ENCODE measurements at places on chromosomes 7 and 10.

- no peak for DNase-seq
Measured at GRCh38 chr7:133950855-133951254, 176.3 kb upstream of the LRGUK start.

GRCh38 chr7:50211130-50212015 is 93.1 kb upstream of the IKZF1 start:
- DNase-seq, result no peak

DNA sequence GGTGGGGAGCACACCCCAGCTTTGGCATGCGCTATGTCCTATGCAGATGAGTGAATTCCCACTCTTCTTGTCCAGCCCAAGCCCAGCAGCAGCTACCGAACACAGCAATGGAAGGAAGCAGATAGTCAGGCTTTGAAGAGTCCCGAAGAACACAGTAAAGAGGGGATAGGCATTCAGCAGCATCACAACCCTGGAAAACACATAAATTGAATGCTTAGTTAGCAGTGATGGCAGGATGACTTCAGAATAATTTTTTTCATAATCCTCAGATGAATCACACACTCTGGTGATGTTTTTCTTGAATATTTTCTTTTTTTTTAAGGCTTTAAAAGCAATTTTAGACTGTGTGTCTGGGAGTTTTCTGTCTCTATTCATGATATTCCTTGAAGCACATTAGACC is 95.8 kb downstream of the CFAP58 start:
- DNase-seq, result no peak

DNA sequence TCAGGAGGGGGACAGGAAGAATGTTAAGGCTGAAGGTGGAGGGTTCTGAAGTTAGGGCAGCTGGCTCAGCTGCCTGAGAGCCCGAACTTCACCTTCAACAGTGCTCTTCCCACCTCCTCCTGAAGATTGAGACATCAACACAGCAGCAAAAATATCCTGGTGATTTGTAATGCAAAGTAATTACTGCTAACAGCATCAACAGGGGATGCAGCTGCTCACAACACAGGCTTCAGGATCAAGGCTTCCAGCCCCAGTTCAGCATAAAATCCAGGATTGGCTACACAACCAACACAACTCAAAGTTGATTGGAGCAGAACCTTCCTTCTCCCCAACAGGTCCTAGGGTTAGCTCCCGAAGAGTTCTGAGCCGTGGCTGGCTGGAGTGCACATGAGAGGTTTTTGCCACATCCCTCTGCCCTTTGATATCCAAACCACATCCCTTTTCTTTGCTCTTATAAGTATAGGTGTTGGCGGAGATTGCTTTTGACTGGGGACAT is 242.4 kb downstream of the KIAA1217 start:
- no peak for DNase-seq

GRCh38 chr10:103493916-103494877 is 692 bp downstream of the NEURL1 start:
- DNase-seq, result peak; percentile 75

DNA sequence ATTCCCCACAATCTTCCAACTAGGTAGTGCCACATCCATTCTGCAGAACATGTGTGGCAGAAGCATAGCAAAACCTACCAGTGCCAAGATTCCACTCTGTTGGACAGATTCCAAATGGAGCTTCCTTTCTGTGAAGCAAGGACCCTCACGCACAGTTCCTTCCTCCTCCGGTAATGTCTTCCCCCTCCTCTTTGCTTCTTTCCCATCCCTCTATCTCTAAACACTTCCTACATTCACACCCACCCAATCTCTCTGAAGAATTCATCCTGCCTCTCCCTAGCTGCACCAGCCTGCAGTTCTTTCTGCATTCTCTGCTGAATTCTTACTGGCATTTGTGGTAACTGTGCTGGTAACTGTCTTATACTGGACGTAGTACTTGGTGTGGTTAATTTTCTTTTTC is 124.9 kb downstream of the RNLS start:
- no peak for DNase-seq

GRCh38 chr7:74449809-74450397 is 3.8 kb upstream of the GTF2IRD1 start:
- no peak for DNase-seq

GRCh38 chr7:129865093-129865924 is 87.5 kb downstream of the UBE2H start:
- DNase-seq, result no peak

- no peak for DNase-seq
Measured at GRCh38 chr7:105610165-105610930, 29.1 kb upstream of the EFCAB10 start.
